ENCODE measurements at places on chromosomes 13 and 19.

DNA sequence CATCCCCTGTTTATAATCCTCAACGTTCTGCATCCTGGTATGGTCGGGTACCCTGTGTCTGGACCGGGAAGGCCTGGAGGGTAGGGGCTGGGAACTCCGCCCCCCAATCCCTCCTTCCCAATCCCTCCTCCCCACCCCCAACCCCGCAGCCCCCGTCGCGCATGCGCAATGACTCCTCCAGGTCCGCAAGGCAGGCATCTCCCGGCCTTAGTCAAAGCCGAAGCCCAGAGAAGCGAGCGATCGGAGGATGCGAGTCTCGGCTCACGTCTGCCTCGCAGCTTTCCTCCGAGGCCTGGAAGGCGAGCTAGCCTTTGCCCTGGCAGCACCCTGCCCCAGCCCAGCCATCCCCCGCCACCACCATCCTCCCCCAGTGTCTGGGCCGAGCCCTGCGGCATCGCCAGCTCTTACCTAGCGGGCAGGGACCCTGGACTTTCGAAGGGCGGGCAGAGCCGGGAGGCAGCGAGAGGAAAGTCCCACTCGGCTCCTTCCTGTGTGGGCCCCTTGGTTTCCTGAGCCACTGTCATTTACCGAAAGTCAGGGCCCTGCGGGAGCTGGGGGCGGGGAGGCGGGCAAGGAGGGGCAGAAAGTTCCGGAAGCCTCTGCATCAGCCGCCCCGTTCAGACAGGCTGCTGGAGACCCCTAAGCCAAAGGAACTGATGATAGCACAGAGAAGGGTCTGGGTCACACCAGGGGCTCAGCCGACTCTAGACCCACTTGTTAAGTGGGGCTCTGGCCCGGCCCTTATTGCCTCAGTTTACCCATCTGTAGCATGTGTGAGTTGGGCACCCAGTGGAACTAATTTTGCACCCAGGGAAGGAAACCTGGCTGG, at the start of gene JAK3:
TSS of gene JAK3 (minus strand) at position 445 of the 829 bp plus-strand sequence. CDS start 3,565 bp downstream, outside the sequence.
- peak; percentile 93 for DNase-seq

DNA sequence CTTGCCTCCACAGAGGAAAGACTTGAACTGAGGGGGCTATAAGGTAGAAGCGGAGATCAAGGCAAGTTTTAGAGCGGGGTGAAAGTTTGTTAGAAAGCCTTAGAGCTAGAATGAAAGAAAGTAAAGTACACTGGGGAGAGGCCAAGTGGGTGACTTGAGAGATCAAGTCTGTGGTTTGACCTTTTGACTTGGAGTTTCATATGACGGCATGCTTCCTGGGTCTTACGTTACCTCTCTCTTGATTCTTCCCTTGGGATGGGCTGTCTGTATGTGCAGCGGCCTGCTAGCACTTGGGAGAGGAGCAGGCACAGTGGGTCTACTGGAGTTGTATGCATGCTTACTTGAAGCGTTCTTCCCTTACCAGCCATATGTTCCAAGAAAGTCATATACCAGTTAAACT, 1768.5 kb downstream of the PCDH9 start:
- DNase-seq = no peak

DNA sequence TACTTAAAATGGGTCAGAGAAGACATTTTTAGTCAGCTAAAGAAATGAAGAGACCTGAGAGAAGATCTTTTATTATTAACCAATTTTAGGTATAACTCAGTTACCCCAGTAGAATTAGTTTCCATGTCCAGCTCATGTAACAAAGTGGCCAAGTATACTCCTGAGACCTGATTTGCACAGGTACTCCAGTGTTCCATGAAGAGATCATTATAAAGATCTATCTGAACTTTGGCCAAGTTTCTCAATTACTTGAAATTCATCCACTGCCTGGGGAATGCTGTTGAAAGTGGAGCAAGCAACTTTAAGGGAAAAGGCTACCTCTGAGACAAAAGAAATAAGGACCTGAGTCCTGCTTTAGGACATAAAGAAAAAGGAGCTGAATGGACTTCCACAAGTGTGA, 47.0 kb downstream of the EDNRB start:
- no peak for DNase-seq

DNA sequence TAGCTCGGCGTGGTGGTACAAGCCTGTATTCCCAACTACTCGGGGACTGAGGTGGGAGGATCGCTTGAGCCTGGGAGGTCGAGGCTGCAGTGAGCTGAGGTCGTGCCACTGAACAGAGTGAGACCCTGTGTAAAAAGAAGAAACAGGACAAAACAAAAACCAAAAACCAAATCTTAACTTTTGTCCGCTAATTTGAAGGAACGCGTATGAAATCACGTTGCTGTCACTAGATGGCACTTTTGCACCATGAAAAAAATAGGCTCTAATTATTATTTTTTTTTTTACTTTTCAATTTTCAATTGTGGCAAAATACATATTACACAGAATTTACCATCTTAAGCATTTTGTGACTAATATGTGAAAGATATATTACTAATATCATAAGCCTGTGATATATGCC, 17.6 kb upstream of the ZNF835 start:
- DNase-seq = no peak

DNA sequence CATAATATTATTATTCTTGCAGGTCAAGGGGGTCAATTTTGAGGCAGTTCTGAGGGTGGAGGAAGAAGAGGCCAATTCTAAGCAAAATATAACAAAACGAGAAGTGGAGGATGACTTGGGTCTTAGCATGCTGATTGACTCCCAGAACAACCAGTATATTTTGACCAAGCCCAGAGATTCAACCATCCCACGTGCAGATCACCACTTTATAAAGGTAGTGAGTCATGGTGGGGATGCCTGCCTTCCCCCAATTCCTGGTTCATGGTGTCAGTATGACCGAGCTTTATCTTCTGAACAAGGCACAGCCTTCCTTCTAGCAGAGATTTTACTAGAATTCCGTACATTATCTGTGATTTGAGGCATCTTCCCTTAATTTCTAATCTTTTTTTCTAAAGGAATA, 9.4 kb upstream of the DCUN1D2 start:
- no peak for DNase-seq

DNA sequence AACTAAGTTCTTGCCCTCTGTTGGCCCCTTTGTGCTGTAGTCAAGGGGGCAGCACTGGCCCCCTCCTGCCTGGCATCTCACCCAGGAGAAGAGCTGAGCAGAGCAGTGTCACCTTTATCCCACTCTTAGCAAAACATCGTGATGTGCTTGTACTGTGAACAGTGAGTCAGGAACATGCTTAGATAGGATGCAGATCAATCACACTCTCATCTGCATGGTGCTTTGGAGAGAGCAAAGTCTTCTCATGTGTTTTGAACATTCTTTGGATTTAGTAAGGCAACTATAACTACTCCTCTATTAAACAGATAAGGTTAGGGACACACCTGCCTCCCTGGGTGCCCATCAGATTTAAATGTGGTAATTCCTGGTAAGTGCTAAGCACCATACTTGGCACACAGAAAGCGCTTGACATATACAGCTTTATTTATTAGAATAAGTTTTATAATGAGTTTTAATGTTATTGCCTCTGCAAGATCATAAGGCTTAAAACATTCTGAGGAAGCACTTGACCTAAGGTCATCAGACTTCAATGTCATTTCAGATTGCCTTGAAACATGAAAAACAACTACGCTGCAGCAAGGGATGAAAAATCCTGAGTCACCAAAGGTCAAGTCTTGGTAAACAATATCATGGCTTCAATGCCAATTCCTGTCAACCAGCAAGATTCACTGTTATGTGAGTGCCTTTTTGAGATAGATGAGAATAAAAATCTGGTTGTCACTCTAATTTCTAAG, 82.4 kb upstream of the IRS2 start:
- DNase-seq = no peak

- DNase-seq = no peak
Observed at GRCh38 chr13:72379581-72379980, 347.8 kb downstream of the MZT1 start.

DNA sequence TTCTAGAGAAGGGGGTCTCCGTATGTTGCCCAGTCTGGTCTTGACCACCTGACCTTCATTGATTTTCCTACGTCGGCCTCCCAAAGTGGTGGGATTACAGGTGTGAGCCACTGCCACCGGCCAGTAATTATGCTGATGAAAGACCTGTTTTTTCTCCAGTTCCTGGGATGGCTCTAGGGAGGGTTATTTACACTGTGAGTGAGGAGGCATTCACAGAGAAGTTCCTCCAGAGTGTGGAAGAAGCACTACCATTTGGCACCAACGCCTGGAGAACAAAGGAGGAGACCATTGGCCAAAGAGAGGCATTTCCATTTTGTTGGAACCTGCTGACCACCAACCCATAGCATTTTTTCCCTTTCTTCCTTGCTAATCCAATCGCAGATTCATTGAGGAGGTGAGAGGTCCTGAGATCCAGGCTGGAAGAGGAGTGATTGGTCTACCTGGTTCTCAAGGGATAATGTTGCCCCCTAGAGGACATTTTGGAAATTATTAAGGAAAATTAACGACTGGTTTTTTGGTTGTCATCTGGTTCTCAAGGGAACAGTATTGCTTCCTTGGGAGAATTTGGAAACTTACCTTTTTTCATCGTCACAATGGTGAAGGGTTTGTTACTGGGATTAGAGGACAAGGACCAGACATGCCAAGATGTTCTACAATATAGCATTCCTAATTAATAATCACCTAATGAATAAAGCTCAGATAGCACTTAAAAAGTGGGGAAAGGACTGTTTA, 5.5 kb upstream of the SAE1 start:
- DNase-seq = peak; percentile 94

DNA sequence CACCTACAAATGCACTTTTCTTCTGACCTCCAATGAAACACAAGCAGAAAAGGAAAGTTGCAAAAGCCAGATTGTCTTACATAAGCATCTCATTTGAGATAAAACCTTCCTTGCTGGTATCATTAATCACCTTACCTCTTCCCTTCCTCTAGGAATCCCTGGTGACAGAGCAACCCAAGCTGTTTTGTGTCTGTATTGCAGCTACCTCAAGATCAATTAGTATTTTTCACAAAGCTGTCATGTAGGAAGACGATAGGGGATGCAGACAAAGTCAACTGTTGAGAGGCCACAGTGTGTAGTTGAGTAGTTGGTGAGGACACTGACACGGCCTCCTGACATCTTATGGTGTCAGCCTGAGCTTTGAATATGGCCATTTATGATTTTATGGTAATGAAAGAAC, 339.1 kb upstream of the SLC10A2 start:
- peak; percentile 60 for DNase-seq

GRCh38 chr13:105193026-105193425, 1342.4 kb downstream of the EFNB2 start:
- no peak for DNase-seq

GRCh38 chr13:66971004-66971403, 259.1 kb downstream of the PCDH9 start:
- no peak for DNase-seq

DNA sequence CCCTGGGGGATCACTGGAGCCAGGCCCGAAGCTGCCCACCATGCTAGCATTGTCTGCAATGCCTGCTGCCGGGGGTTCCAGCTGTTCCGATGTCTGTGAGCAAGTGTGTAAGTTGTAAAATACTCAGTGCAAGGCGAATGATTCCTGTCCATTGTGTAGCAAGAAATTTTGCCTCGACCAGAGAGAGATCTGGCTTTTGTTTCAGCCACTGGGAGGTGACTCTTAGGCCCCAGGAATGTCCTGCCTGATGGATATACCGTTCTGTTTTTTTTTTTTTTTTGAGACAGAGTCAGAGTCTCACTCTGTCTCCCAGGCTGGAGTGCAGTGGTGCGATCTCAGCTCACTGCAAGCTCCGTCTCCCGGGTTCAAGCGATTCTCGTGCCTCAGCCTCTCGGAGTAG, 7.3 kb upstream of the GADD45B start:
- DNase-seq = no peak

DNA sequence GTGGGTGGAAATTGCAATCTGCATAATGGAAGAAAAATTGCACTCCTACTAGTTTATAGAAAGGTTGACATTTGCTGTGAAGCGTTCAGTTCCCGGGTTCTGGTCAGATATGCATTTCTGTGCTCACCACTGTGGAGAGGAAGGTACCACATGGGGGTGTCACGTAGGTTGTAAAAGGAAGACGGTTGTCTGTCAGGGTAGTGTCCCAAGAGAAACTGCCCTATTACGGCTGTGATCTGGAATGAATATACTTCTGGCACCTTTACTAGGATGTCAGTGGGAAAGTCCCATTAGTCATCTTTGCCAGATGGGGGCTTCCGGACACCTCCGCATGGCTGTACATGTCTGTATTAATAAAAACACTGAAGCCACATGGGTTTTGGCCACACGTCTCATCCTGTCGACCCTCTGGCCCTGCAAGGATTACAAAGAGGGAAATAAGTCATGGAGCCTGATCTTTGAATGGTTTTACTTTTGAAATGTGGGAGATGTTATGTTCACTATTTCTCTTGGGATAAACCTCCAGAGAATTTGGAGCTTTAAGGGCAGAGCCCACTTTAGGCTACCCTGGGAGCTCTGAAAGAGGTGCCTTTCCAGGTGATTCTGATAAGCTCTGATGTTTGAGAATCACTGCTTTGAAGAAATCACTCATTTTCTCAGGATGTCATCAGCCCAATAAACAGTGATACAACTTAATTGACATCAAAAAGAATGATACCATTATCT, 133.9 kb downstream of the AKAP11 start:
- DNase-seq = no peak

GRCh38 chr13:56457535-56458190, 683.1 kb upstream of the PRR20A start:
- DNase-seq = peak; percentile 48

DNA sequence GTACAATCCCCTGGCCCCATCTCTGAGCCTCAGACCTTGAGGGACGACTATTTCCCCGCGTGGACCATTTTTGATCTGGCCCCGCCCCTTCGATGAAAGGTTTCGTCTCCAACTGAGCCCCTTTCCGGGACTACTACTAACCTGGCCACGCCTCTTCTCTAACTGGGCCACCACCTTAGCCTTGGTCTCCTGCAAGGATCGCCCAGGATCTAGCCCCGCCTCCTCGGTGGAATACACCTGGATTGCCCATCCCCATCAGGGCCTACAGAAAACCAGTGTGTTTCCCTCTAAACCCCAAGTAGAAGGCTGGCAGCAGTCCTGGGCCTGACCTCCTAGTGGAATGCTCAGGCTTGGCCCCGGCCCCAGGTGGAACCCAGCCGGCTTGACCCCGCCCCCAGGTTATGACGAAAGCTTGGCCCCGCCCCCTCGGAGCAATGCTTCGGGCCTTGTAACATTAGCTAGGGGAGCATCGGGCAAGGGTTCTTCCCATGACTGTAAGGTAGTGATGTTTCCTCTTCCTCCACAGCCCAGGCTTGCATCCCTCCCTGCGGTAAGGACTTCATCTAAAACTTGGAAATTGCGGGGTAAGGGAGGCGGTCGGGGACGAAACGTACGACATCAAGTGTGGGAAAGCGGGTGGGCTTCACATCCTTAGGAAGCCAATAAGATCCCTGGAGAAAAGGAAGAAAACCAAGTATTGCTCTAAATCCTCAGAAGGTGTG, 9.1 kb downstream of the SPACA6 start:
- peak; percentile 12 for DNase-seq

Data from NCI-H82 (cell line).